Cortex of kidney (tissue), 1 donor: ENCODE measurements at places on chromosomes 4 and X.

- no peak for DNase-seq
Measured at GRCh38 chrX:69162361-69162865, 2.8 kb downstream of the PJA1 start.

DNA sequence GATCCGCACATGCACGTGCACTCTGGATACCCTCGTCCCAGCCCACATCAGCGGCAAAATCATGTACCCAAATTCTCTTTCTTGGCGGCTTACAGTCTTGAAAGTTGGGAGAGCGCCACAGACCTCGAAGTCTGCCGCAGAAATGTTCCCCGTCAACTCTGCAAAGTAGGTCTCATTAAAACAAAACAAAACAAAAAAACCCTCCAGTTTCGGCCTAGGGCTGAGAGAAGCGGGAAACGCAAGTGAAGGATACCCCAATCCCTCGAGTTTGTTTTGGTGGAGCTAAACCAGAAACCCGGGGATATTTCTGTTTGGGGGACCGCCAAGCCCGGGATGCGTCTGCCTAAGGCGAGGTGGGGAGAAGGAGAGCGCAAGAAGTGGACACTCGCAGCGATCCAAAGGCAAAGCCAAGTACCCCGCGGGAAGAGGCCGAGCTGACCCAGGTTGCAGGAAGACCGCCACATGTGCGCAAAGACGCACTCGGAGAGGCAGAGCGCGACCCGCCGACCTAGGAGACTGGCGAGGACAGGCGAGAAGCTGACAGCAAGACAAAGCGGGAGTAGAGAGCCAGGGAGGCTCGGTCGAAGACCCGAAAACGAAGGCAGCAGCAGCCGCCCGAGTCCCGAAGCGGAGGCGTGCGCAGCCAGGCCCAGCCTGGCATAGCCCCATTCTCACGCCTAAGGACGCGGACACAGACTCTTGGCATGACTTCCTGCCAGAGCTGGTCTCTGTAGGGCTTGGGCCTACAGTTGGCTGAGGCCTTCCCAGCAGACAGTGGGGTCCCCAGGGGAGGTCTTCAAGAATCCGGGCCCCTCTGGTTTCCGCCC is 49.6 kb upstream of the BCOR start:
- no peak for DNase-seq

DNA sequence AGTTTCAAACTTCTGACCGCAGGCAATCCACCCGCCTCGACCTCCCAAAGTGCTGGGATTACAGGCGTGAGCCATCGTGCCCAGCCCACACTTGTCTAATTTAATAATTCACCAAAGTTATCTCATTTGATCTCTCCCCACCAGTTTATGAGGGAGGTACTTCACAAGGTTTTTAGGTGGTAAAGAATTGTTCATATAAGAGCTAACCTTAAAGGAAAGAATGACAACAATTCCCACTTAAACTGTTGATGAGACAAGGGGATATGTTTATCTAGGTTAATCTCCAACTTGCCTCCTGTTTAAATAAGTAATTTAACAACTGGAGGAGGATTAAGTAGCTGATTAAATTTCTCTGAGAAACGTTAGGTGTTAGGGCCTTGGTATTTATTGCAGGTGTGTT is 117.6 kb upstream of the CBLL2 start:
- DNase-seq = no peak

- DNase-seq = no peak
Measured at GRCh38 chrX:129793604-129794191, 13.9 kb downstream of the SASH3 start.

DNA sequence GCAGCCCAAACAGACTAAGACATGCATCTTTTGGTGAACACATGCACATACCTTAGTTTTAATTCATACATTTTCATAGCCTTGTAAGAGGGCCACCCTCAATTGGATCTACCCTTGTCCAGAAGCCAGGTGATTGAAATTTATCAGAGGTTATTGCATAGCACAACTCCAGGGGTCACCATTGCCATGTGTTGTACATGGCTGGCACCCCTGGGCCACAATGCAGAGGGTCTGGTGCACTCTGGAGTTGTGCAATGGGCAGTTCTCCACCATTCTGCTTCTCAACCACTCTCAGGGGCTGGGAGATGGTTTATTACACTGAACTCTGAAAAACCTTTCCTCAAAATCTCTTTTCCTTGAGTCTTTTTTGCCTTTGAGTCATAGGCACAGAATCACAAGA is 184.4 kb upstream of the CXorf66 start:
- no peak for DNase-seq

GRCh38 chrX:153763298-153763932 is 634 bp upstream of the PLXNB3 start:
- no peak for DNase-seq

DNA sequence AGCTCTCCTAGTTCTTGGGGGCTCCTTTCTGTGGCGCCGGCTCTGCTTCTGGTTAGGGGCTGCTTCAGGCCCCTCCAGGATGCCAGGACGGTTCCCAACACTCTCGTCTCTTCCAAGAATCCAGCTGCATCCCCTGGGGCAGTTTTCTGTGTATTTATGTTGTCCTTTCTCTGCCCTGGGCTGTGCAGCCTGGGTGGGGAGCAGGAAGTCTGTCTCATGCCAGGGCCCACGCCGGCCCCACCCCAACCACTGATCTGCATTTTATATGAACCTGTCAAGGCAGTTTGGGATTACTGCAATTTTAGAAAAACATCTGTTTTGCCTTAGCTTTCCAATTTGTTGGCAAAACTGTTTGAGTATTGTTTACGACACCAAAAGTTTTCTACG is 14.6 kb downstream of the CTBP1 start:
- no peak for DNase-seq

DNA sequence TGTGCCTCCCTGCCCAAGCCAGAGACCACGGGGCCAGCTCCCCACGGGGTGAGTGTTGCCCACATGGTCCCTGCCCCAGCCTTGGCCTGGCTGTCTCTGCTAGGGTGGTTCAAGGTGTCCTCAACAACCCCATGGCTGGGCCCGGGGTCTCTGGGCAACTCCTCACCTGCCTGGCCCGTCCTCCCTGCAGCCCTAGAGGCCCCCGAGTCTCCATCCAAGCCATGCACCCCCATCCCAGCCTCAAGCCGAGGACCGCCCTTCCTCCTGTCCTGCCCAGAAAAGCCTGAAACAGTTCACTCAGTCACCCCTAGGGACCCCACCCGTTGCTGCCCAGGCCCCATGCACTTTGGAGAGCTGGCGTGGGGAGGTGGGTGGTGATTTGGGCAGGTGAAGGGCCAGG is 120.9 kb downstream of the FAM53A start:
- no peak for DNase-seq

- DNase-seq = no peak
Measured at GRCh38 chr4:94523617-94524016, 71.9 kb downstream of the PDLIM5 start.
